Ureter (tissue), 1 donor: ENCODE measurements at places on chromosomes 7 and 10. TPM values are rescaled to one million over a fixed set of nuclear protein-coding genes. Genes with fewer than 3 reads are reported as not detected.
A peak's percentile ranks its signal among the peaks of the same experiment; 100 is the strongest.

DNA sequence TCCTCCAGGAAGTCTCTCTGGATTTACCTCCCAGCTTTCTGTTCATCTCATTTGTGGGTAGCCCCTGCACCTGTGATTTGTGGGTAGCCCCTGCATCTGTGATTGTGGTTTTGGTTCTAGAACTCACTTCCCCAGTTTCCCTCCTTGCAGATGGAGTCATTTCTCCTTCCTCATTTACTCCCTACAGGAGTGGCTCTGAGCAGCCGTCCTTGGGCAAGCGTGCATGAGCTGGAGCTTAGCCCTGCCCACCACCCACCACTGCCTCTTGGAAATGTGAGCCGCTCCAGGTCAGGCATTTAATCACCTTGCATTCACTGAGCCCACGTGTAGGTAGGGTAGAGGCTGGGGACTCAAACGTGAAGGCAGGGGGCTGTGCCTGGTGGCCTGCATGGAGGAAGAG, 8.2 kb downstream of the COL26A1 start:
- DNase-seq: no peak

DNA sequence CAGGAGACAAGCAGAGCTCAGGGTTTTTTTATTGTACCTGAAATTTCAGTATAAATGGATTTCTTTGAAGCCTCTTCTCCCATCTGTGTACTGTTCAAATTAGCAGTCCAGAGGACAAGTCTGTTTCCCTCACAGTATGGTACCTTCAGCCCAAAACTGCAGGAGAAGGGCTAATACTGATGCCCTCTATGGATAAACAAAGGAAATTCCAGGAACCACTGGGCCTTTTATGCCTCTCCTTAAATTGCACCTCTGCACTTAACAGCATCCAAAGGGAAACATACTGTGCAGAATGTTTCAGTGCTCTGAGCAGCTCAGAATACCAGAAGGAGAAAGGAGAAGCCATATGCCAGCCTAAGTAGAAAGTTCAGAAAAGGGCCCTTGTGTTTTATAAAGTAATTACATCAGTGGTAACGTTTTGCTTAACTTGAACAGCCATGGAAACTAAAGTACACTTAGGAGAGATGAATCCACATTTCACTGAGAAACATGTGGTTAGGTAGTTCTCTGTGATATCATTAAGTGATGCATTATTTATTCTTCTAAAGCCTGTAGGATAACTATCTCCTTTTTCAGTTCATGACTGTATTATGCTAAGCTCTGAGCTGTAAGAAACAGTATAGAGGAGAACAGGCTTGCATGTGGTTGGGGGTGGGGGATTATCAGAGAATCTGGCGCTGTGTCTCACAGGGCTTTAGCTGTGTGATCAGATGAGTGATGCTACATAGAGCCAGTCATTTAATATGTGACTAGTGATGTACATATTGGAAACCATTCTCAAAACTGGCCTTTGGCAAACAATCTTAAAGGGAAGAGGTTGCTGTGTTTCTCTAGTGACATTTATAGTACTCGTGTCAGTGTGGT, 111.3 kb downstream of the POU6F2 start:
- DNase-seq: no peak

The UCN3 gene
- total RNA-seq: not detected

GRCh38 chr10:117563780-117564179, 21.2 kb downstream of the EMX2 start:
- no peak for DNase-seq

The XRCC2 gene
- total RNA-seq: 0.96 TPM

- no peak for DNase-seq
These were observed 20.7 kb downstream of the FGFR2 start for GRCh38 chr10:121577568-121577967.

The COL17A1 gene
- total RNA-seq: 18.5 TPM

GRCh38 chr7:29881724-29882123, 75.4 kb downstream of the WIPF3 start:
- DNase-seq: no peak

DNA sequence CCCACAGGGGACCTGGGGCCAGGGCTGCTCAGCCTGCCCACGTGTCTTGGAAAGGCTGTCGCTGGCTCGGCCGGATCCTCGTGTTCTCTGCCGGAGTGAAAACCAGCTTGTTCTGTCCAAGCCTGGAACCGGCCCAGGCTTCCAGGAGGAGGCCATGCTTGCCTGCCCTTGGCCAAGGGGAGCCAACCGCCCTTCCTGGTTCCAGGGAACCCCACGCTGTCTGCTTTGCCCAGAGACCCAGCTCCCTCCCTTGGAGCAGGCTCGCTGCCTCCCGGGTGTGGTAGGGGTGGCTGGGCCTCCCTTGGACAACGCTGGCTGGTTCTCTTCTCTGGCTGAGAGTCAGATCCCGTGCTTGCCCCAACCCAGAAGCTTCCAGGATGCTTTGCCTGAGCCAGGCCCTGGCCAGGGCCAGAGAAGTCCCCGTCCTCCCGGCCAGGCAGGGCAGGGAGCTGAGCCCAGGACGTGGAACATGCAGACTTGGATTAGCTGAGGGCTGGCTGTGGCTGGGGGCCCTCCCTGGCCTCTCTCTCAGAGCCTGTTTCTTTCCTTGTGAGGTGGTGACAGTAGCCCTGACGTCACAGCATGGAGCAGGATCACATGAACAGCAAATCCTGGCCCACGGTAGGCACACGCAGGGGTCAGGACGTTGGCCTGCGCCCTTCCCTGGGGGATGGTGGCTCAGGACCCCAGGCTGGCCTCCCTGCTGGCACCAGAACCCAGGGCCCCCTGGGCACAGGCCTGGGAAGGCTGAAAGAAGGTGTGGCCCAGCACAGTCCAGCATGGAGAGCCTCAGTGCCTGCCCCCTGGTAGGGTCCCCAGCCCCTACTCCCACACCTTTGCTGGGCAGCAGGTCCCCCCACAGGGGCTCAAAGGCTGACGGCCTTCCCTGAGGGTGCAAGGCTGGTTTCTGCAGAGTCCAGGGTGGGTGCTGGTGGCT, 67.5 kb downstream of the PWWP2B start:
- DNase-seq: peak; percentile 86

The HOXA13 gene
- 15.6 TPM for total RNA-seq

The ACTL6B gene
- total RNA-seq: not detected

GRCh38 chr7:43701929-43702328, 27.4 kb downstream of the COA1 start:
- no peak for DNase-seq

- no peak for DNase-seq
These were observed 67.0 kb upstream of the PLXDC2 start for GRCh38 chr10:19749185-19749729.

The GATA3 gene
- total RNA-seq: 310 TPM

DNA sequence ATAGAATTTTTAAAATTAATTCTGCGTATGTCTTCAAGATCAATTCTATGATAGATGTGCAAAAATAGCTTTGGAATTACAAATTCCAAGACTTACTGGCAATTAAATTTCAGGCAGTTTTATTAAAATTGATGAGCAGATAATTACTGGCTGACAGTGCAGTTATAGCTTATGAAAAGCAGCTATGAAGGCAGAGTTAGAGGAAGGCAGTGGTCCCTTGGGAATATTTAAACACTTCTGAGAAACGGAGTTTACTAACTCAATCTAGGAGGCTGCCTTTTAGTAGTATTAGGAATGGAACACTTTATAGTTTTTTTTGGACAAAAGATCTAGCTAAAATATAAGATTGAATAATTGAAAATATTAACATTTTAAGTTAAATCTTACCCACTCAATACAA, 70.8 kb downstream of the CFTR start:
- no peak for DNase-seq

DNA sequence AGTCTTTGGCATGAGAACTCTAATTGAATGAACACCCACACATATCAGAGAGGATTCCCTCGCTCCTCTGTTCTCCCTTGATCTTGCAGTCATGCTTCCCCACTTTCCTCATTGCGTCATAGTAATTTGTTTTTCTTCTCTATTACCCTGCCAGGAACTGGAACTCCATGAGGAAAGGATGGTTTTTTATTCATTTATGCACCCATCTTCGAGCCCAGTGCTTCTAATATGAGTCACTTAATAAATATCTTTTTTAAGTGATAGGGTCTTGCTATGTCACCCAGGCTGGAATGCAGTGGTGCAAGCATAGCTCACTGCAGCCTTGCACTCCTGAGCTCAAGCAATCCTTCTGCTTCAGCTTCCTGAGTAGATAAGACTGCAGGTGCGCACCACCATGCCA, 83.5 kb downstream of the OTUD1 start:
- DNase-seq: no peak

DNA sequence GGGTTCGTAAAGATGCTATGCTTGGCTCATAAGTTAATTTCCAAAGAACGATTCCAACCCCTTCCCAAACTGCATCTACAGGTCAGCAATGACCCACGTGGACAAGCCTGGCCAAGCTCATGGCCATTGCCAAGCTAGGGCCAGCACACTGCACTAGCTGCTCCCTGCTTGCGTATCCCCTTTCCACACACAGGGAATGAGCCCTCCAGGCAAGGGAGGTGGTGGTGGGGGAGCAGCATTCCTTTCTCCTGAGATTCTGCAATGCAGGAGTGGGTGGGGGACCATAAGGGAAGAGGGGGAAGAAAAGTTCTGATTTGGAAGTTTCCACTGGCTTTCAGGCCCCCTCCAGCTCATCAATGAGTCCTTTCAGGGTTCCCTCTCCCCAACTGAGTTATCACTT, 56.0 kb downstream of the SH3PXD2A start:
- DNase-seq: no peak

- no peak for DNase-seq
These were observed 580.5 kb downstream of the REEP3 start for GRCh38 chr10:64101606-64102263.

DNA sequence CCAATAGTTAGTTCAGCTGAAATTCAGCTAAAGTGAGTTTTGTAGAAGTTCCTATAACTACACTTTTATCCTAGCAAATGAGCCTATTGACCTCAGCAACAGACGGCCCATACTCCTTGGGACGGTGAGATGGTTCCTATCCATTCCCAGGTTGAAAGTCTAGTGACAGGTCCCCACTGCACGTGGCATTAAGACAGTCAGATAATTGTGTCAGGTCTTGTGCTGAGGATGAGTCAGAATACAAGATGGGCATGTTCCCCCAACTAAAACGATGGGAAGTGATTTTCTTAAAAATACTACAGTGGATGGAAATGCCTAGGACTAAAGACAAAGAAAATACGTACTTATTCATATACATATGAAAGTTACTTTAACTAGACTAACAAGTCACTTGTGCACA, 2.1 kb downstream of the CAV1 start:
- DNase-seq: no peak

DNA sequence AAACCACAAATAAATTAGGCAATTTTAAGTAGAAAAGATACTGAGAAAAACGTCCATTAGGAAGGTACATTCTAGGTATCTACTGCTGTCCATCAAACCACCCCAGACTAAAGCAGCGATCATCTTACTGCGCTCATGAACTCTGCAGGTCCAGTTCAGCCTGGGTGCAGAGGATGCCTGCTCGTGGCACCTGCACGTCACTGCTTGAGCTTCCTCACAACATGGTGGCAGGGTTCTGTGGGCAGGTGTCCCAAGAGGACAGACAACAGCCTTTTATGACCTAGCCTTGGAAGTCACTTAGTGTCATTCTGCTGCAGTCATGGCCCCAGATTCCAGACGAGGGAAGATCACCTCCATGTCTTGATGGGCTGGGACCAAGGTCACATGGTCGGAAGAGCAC, 93.4 kb downstream of the MICALL2 start:
- DNase-seq: no peak

DNA sequence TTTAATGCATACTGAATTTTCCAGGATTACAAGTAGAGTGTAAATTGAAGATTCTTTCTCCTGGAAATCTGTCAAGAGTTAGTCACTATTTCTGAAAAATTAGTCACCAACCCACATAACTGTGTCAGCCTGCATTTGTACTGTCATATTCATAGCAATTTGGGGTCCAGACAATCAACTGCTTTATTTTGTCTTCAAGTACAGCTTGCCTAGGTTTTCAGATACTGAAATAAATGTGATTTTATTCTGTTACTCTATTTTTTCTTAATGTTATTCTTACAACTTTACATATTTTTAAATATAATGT, 55.1 kb downstream of the CUBN start:
- no peak for DNase-seq

- no peak for DNase-seq
These were observed 194.0 kb downstream of the TAX1BP1 start for GRCh38 chr7:27933671-27934565.

GRCh38 chr7:55181762-55182161, 162.9 kb downstream of the EGFR start:
- no peak for DNase-seq

The KBTBD2 gene
- 29.4 TPM for total RNA-seq

The DDC gene
- not detected for total RNA-seq

DNA sequence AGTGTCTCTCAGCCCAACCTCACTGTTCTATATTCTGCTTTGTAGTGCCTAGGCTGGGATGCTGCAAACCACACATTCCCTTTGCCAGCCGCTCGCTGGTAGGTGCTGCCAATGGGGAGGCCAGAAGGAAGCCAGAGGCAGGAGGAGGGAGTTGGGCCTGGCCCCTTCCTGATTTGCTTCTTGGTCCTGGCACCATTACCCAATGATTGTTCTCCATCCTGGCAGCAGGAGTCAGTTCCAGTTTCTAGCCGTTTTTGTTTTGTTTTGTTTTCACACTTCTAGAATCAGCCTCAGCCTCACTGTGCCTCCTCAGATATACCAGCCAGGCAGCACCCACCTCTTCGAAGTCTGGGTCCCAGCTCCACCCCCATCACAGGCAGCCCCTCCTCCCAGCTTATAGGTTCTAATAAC, 27.4 kb upstream of the LOXL4 start:
- no peak for DNase-seq

DNA sequence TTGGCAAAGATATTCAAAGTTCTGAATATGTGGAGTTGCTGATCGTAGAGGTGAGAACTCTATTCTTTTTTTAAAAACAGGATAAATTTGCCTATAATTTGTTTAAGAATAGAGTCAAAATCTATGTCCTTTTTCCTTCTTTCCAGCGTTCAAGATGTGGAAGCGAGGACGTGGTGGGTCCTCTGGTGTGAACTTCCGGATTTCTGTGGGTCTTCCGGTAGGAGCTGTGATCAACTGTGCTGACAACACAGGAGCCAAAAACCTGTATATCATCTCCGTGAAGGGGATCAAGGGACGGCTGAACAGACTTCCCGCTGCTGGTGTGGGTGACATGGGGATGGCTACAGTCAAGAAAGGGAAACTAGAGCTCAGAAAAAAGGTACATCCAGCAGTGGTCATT, 40.5 kb upstream of the SP8 start:
- DNase-seq: no peak

GRCh38 chr7:150721970-150722373, 5.6 kb downstream of the GIMAP1 start:
- no peak for DNase-seq

- no peak for DNase-seq
These were observed 9.3 kb upstream of the TET1 start for GRCh38 chr10:68550747-68551411.

GRCh38 chr10:111455776-111456426, 379.1 kb downstream of the ADRA2A start:
- DNase-seq: no peak

- DNase-seq: no peak
These were observed 90.9 kb upstream of the TCF7L2 start for GRCh38 chr10:112858986-112859651.
